ENCODE measurements at places on chromosomes 2 and 18.
A peak's percentile ranks its signal among the peaks of the same experiment; 100 is the strongest.

DNA sequence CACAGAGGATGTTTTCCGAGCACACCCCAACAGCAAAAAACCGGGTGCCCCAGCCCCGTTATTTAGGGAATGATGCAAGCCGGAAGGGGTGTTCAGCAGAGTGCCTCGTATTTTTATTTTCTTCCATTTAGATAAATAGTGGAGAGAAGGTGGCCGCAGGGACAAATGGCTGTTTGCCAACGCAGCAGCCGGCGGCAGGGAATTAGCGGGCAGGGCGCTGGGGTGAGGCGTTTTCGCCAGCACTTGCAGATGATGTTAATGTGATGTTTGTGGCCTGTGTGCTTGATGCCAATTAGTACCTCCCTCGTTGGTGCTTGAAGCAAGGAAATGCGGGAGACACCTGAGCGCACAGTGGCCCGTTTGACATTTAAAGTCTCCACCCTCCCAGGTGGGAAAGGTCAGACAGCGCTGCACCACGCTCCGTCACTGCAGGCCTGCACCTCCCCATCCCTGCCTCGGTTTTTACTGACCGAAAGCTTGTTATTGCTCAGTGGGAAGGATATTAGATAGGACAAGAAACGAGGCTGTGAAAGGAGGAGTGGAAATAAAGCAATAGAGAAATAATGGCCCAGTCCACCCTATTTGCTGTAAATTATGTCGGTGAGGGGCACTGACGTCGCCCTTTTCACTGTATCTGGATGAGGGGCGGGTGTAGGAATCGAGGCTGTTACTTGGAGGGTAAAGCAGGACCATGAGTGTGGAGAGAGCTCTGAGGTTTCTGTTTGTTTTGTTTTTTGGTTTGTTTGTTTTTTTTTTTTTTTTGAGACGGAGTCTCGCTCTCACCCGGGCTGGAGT lies 39.1 kb downstream of the NFATC1 start:
- DNase-seq: no peak

GRCh38 chr2:119455066-119455718 lies 23.5 kb downstream of the TMEM37 start:
- DNase-seq: no peak

GRCh38 chr2:47437287-47437686 lies 34.3 kb downstream of the MSH2 start:
- no peak for DNase-seq

GRCh38 chr2:54755641-54756326 lies 32.3 kb downstream of the EML6 start:
- DNase-seq: no peak

GRCh38 chr2:584863-585823 lies 92.1 kb downstream of the TMEM18 start:
- peak; percentile 8 for DNase-seq

DNA sequence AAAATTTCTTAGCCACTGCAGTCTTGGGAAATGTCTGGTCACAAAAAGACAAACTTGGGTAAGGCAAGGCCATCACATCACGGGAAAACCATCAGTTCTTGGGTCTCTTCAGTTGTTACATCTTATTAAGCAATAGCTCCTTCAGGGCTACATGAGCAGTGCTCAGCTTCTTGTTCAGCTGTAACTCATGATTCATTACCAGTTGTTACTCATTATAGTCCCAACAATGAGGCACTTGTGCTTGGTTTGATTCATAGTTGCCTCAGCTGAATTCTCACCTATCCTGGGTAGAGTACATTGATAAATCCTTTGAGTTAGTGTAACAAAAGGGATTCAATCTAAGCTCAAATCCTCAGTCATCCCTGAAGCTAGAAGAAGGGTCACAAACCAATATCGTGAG lies 102.4 kb upstream of the DCC start:
- DNase-seq: no peak

DNA sequence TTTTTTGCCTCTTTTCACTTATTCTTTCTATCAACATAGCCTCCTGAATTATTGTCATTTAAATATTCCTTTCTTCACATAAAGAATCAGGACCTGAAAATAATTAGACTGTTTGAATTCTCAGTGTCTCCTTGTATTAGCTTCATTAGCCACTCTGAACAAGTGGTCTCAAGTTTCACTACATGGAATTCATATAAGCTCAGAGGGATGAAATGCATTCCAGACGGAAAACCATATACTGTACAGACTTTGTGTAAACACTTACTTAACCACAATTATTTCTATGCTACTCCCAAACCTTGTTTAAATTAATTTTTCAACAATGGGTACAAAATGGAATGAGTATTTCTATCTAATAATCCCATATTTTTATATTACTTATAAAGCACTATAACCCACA lies 53.4 kb downstream of the CHN1 start:
- no peak for DNase-seq

DNA sequence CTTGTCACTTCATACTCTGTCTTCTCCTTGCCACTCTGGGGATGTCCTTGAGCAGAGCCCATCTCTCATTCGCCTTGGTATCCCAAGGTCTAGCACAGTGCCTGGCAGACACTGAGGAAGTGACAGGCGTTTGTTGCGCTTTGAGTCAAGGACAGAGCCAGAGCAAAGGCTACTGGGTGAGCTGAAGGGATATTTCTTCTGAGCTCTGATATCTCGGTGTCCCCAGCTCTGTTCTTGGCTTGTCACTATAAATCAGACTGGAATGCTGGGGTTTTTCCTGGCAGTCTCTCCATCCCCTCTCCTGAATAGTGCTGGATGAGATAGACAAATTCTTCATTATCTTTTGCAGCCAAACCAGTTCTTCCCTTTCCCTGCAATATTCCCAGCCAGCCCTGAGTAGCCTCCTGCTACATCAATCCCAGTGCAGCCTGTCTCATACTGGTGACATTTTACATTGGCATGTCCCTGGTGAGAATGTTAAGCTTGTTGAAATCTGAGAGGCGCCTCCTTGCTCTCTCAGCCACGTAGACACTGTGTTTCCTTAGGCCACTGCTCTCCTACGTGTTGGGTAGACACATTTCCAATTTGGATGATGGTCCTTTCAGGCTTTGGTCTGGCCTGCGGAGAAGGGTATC lies 61.7 kb downstream of the CTIF start:
- no peak for DNase-seq

- DNase-seq: no peak
These were observed 567.0 kb upstream of the ZEB2 start for GRCh38 chr2:145086910-145087309.

DNA sequence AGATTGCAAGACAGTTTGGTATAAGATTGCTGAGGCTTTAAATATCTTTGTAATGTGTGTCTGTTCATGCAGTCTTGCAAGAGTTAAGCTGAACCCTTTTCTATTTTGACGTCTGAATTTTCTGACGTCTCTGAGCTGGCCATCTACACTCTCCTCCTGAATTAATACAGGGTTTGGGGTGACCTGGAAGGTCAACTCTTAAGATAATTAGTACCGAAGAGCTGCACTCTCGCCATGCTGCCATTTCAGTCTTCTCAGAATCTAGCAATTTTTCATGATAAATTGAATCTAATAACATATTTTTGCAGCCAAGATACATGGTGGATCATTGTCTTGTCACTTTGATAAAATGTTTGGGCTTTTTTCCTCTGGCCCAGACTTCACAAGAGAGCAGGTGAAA lies 1245.2 kb upstream of the CELF4 start:
- no peak for DNase-seq

DNA sequence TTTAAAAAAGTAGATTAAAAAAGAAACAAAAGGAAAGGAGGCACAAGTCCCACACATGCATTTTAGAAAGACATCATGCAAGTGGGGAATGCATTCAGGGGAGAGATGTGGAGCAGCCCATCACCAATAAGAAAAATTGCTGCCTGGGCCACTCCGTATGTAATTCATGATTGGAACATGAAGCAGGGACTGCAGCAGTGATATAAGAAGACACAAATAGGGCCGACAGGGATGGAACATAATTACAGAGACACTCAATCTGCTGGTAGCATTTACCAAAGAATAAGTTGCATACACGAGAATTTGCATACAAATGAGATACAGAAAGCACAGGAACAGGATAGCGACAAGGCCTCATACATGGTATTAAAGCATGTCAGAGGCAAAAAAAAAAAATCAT lies 6.5 kb upstream of the AFF3 start:
- no peak for DNase-seq

DNA sequence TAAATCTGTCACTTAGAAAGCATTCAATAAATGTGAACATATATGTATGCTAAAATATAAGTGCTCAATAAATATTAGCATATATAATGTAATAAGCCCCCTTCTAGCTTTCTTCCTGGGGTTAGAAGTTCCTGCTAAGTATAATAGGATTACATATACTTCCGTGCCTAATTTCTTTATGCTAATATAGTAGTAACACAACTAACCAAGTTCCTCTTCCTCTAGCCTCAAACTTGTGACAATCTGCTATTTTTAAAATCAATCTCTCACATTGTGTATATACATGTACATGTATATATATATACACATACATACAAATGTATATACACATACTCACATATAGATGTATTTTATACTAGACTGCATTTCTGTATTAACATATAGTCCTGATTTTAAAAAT lies 32.2 kb downstream of the TLK1 start:
- DNase-seq: no peak

- no peak for DNase-seq
These were observed 272.7 kb upstream of the DOK6 start for GRCh38 chr18:69127873-69128500.

DNA sequence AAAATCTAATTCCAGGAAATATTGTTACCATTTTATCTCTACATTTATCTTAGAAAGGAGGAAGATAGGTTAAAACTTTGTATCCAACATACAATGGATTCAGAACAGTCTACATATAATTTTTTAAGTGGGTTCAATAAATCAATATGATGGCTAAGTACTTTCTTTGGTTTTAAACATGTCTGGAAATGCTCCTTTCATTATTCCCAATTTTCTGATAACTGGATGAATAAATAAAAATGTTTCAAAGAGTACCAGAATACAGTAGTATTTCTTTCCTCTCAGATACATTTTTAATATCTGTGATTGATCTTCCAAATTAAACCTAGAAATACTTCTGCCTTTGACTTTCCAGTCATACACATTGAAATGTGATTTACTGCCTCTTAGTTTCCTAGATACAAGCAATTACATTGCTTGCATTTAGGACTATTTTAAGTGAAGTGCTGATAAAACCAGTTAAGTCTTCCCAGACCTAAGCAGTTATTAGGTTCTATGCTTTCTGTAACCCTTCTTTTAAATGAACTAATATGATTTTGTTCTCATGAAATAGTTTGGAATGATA lies 283.5 kb downstream of the CCDC178 start:
- no peak for DNase-seq

- DNase-seq: no peak
These were observed 338.4 kb downstream of the ZNF804A start for GRCh38 chr2:184936761-184937160.

Data from stimulated activated CD4-positive, alpha-beta T cell treated with anti-CD3 and anti-CD28 coated beads, TNF-alpha, amount 100 ng/mL, for 1 hour (primary cell).